ENCODE measurements at places on chromosomes 5 and 9.

DNA sequence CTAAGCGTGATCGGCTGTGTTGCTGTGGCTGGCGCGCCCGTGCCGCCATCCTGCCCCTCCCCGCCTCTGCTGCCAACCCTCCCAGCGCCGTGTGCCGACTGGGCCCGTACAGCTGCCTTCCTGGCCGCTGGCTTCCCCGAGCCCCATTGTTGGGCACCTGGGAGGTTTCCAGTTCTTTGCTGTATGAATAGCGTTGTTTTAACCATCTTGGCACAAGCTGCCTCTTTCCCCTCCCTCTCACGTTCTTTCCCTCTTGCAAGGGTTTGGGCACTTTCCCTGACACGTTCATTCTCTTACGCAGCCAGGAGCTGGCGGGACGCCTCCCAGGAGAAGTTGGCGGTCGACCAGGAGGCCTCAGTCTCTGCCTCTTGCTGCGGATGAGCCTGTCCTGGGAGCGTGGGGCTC is 43.1 kb upstream of the RXRA start:
- no peak for DNase-seq

DNA sequence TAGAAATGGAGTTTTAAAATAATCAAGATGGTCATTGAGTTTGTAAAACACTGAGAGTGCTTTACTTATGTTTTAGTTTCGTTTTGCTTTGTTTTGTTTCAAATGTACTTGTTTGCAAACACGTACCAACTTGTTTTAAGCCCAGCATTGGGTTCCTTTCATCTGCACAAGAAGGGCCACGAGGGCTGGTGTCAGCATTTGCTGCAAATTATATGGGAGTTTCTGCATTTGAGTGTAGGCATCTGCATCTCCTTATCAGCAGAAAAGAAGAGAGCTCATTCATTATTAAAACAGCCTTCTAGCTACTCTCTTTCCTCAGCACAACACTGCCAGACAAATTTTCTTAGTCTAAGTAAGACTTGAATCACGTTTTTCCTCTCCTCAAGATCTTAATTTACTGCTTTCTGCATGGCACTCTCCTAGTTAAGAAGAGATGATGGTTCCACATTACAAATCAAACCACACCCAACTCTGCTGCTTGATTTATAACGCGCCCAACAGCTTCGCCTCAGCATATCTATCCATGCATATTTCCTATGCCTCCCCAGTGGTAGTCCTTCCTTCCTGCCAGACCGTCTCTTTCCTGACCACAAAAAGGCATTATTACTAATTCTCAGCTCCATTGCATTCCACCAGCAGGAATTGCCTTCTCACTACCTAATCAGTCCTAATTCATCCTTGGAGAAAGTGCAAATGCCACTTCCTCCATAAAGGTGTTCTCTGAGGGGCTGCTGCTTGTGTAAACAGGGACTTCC is 95.2 kb upstream of the CAST start:
- no peak for DNase-seq

DNA sequence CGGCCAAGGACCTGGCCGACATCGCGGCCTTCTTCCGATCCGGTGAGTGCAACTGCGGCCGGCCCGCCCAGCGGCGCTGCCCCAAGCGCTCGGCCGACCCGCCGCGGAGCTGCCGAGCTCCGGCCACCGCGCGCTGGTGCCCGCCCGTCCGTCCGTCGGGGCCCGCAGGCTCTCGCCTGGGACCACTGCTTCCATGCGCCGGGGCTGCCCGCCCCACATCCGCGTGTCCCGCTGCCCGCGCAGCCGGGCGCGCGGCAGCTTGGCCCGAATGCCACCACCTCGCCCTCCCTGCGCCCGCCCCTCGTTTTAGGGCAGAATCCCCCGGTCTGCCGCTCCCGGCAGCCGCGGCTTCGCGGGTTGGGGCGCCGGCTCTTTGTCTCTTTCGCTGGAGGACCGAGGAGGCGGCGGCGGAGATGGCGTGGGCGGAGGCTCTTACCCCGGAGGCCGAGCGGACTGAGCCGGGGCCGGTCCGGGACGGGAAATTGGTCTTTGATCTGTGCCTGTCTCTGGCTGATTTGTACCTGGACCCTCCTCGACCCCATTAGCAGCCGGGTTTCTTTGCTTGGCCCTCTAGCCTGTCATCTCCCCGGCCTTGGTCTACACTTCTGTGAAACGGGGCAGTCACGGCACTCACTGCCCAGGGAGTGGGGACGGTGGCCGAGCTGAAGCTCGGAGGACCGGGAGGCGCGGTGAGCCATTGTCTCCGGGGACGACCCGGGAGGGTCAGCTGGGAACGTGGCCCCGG is 871 bp downstream of the TRIO start:
- peak; percentile 46 for DNase-seq

DNA sequence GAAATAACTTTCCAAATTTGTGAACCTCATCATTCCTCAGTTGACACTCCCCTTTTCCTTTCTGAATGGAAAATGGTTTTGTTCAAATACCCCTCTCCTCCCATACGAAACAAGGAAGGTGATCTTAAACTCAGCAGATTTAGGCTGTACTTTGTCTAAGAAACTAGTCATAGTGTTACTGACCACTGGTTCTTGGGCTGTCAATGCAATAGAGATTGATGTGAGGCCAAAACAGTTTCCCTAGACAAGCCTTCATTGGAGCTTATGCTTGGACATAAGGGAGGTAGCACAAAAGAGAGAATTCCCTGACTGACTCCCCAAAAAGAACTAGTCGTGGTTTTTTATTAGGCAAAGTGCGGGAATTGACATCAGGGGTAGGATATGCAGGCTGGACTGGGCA is 5.3 kb upstream of the LNPEP start:
- no peak for DNase-seq

DNA sequence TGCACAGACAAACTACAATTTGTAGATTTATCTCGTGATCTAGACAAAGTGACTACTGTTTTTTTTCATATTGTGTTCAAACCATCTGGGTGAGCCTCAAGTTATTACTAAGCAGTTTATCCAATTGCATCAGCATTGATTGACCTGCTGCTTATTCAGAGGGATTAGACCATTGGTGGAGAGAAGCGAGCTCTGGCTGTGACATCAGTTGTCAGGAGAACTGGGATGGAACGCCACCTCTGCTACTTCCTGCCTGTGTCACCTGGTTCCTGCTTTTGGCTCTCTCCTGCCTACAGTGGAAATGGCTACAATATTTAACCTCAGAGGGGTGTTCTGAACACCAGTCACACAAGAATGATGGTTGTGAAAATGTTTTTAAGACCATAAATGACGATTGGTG is 12.1 kb downstream of the NR4A3 start:
- no peak for DNase-seq

DNA sequence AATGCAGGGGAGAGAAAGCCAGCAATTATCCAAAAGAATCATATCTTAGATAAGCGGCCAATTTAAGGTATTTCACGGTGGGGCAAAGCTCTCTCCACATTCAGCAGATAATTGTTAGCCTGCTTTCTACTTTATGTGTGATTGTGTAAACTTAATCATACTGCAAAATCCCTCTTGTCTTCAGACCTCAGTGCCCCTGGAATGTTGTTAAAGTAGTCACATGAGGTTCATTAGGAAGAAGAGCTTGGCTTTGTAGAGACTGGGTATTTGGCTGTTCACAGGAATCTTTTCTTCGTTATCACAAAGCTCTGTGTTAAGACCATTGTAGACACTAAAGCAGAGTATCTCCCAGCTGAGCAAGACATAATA is 127.0 kb downstream of the RFK start:
- no peak for DNase-seq

GRCh38 chr9:7259544-7260241 is 501.9 kb downstream of the KDM4C start:
- no peak for DNase-seq

- DNase-seq = no peak
Observed at GRCh38 chr5:65243161-65243560, 238.6 kb downstream of the ADAMTS6 start.

DNA sequence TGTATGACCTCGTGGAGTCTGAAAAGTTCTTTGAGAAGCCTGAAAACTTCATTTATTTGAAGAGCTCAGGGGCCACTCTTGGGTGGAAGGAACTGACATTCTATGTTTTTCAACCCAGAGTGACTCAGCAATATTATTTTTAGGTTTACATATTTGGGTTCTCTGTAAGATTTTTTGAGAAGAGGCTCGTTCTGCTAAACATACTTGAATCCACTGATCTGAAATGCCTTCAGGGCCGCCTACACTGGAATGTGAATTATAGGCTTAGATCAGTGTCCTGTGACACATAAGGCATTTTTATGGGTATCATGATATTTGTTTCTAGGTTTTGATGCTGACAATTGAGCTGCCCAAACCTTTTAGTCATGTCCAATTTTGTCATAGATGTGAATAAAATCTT is 86.2 kb downstream of the PSAT1 start:
- peak; percentile 26 for DNase-seq

DNA sequence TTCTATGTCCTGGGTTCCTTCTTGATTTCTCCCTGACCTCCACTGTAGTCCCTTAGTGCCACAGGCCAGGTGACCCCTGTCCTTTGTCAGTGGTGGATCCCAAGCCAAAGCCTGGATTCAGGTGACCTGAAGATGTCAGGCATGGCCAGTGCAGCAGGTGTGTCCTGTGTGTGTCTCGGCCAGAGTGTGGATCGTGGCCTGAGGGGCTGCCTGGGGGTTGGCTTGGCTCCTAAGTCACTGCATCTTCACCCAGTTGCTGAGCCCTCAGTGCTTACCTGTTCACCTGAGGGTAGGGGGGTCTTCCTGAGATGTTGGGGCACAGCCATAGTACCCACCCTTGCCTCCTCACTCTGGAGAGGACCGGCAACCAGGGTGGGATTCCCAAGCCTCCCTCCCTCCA is 61.8 kb upstream of the PITX1 start:
- DNase-seq = no peak

GRCh38 chr9:96050048-96050860 is 174.8 kb downstream of the ERCC6L2 start:
- no peak for DNase-seq

- DNase-seq = no peak
Observed at GRCh38 chr9:114261987-114262386, 60.9 kb upstream of the ORM1 start.

- DNase-seq = peak; percentile 89
Observed at GRCh38 chr5:88671505-88672499, 211.2 kb downstream of the MEF2C start.

GRCh38 chr5:180335614-180336233 is 17.4 kb downstream of the GFPT2 start:
- no peak for DNase-seq

DNA sequence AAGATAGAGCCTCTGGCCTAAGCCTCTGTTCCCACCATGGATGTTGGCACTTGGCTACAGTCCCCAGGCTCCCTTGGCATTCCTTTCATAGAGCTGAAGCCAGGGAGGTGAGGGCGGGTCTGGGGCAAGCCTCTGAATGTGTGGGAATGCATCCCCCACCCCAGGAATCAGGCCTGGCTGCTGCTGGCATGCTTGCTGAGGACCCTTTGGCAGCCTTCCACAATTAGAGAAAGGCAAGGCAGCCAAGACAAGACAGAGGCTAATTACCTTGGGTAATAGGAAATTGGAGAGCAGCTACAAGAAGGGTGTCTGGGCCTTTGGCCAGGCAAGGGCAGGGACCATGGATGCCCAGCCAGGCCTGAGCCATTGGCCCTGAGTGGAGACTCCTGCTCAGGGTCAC is 204.4 kb upstream of the TRIM32 start:
- DNase-seq = no peak

DNA sequence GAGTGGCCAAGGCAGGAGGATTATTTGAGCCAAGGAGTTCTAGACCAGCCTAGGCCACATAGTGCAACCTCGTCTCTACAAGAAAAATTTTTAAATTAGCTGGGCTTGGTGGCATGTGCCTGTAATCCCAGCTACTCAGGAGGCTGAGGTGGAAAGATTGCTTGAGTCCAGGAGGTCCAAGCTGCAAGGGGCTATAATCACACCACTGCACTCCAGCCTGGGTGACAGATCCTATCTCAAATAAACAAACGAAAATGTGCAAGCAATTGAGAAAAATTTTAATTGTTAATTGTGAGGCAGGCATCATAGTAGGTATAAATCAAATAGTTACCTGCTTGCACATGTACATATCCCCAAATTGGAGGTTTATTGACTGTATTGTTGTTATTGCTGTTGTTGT is 15.3 kb downstream of the ALDH7A1 start:
- no peak for DNase-seq
